ENCODE measurements at places on chromosomes 16 and 17.

DNA sequence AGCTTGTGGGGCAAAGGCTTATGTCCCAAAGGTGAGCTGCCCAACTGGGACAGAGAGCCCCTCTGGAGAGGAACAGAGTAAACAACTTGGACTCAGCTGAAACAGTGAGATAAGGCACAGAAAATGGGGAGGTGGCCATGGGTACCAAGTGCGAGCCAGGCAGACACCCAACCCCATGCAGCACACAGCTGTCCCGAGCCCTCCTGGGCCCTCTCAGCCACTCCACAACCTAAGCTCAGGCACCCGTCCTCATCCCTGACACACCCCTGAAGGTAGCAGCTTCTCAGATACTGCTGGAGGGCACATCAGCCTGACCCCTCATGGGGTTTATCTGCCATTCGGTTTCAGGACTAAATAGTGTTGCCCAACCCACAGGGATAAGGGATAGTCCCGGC, 4.8 kb upstream of the GFOD2 start:
- DNase-seq: no peak

DNA sequence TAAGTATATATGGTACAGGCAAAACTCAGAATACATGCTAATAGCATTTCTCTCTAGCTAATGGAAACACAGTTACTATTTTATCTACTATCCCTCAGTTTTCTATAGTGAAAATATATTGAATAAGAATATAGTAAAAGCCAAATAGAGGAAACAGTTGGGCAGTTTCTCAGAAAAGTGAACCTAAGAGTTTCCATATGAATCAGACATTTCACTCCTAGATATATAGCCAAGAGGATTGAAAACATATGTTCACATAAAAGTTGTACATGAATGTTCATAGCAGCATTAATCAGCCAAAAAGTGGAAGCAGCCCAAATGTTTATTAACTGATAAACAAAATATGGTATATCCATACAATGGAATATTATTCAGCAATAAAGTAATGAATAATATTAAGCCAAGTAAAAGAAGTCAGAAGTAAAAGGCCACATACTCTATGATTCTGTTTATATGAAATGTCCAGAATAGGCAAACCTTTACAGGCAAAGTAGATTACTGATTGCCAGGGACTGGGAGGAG, 134.6 kb downstream of the CYB561 start:
- no peak for DNase-seq

- DNase-seq: no peak
Observed at GRCh38 chr16:46937536-46937935, 35.9 kb downstream of the DNAJA2 start.

DNA sequence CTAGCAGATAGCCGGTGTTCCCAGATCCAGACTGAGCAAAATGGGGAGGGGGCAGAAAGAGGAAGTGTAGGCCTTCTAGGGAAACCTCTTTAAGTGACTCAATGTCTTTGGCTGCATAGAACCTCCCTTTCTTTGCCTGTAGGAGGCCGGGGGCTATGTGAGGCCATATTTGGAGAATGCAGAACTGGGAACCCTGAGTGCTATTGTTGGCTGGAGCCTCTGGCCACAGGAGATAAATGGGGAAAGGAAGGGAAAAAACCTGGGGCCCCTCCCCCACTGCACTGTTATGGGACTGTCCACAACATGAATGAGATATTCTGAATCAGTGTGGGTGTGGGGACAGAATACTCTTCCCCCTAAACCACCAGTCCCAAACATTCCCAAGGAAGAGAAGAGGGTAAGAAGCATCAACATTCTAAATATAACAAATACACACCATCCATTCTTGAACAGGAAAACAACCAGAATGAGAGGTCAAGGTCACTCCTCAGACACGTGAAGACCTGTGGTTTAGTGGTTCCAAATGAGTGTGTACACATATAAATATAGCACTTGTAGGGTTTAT, 2.4 kb downstream of the VPS25 start:
- no peak for DNase-seq

- no peak for DNase-seq
Observed at GRCh38 chr16:73124097-73124652, 76.2 kb upstream of the ZFHX3 start.

- no peak for DNase-seq
Observed at GRCh38 chr17:40922239-40922638, 15.2 kb downstream of the KRT23 start.

DNA sequence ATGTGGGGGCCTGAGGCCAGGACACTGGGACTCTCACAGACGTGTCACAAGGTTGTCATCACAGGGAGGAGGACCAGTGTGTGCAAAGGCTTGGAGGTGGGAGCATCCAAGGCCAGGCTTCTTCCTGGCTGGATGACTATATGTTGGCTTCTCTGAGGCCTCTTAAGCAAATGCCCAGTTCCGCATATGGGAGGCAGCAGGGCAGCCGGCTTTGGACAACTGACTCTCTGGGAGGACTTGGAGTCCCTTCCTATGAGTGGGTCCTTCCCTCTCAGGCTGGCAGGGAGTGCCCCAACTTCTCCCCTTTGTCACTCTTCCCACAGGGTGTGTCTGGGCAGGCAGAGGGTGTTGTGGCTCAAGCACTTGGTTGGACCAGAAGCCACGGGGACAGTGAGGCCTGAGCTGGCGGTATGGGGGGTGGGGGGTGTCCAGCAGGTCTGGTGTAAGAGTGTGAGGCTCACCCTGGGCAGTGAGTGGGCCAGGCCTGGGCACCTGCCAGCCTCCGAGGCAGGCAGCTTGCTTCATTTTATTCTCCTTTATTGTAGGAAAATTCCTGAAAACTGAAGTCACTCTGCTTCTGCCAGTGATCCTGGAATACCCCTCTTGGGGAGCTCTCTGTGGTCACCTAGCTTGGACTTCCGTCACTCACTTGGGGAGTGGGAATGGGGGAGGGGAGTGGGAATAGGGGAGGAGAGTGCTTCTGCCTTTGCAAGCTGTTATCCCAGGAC, 14.9 kb downstream of the ADGRG1 start:
- no peak for DNase-seq

GRCh38 chr17:53471514-53471913, 351.2 kb upstream of the KIF2B start:
- no peak for DNase-seq

DNA sequence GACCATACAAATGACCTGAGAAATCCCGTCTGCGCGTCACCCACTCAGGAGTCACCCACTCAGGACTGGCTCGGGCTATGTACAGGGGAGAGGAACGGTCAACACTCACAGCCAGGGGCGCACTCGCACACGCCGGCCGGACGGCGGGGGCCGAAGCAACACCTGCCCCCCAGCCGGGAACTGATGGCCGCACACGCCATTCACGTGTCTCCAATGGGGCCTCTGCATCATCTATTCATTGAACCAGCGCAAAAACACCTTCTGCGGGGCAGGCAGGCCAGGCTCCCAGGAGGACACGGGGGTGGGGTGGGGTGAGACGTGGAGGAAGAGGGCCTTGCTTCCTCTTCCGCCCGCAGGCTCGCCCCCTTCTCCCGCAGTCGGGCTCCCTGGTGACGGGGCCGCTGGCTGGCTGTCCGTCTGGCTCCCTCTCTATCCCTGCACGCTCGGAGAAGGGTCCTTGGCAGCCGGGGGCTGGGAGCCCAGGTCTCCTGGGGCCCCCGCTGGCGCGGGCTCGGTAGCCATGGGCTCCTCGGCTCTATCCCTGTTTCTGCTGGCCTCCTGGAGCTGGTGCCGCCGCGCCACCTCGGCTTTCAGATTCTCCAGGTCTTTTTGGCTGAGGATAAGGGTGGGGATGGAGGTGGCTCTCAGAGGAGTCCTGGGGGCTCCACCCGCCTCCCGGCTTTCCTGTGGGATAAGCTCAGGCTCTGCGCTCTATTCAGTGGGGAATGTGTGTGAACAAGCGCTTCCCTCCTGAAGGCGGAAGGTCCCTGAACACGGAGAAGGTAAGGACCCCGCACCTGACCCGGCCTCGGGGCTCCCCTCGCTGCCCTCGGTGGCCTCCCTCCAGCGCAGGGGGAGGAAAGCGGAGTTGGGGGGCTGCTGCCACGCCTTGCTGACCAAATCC, 21.1 kb downstream of the CLUH start:
- no peak for DNase-seq
